H7 (cell line): ENCODE measurements at places on chromosomes 3 and 15. TPM values are rescaled to one million over a fixed set of nuclear protein-coding genes. Genes with fewer than 3 reads are reported as not detected.

TRAT1 gene
- total RNA-seq = not detected in 2 replicates

LRRC58 gene
- total RNA-seq = 16.6 and 25.0 TPM in 2 replicates

EPHA6 gene
- total RNA-seq = 0.66 and 1.0 TPM in 2 replicates

RCN2 gene
- total RNA-seq = 130 and 158 TPM in 2 replicates

DNA sequence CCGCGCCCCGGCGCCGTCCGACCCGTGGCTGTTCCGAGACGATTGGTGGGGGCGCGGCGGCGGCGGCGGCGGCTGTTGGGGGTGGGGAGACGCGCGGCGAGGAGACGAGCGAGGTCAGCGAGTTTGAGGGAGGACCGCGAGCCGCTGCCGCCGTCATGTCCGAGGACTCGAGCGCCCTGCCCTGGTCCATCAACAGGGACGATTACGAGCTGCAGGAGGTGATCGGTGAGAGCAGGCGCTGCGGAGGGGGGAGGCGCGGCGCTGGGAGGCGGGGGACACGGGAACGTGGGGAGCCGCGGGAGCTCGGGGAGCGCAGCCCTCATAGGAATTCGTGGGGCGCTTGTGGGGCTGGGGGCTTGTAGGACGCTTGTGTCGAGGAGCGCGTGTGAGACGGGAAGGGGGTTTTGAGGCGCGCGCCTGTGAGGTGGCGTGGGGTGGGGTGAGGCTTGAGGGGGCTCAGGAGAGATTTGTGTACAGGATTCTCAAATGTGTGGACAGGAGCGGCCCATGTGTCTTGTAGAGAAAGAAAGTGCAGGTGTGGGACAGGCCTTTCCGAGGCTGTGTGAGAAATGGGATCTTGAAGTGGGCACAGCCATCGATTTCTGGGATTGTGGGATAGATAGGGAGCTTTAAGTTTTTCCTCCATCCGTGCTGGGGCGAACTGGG lies 518 bp downstream of the OXSR1 start:
- peak; percentile 30 for DNase-seq

DNA sequence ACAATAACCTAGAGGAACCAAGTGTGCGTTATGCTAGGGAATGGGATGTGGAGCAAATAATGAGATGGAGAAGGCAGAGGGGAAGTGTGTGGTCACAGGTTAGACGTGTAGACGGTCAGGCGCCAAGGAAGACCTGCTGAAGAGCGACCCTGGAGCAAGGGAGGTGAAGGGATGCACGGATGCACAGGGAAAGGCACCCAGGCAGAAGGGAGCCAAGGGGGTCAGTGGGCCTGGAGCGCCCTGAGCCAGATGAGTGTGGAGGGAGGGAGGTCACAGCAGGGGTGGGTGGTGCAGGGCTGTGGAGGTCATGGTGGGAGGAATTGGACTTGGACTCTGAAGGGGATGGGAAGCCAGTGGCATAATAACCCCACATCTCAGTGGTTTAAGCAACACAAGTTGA lies 70.2 kb downstream of the SLC6A1 start:
- DNase-seq = no peak

GRCh38 chr3:58037141-58037910 lies 29.1 kb downstream of the FLNB start:
- DNase-seq = no peak

DNA sequence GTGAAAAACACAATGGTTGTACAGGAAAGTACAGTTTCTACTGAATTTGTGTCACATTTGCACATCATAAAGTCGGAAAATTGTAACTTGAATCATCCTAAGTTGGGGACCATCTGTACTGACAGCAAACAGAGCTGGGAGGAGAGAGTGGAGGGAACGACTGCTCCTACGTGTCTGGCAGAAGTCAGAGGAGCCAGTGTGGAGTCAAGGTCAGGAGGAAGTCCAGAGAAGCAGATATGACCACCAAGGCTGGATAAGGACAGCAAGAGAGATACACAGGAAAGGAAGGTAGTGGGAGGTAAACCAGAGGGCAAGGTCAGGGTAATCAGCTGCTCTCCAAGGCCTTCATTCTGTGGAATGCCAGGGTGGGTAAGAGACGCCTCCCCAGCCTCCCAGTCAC lies 2.7 kb upstream of the CILP start:
- no peak for DNase-seq

DNA sequence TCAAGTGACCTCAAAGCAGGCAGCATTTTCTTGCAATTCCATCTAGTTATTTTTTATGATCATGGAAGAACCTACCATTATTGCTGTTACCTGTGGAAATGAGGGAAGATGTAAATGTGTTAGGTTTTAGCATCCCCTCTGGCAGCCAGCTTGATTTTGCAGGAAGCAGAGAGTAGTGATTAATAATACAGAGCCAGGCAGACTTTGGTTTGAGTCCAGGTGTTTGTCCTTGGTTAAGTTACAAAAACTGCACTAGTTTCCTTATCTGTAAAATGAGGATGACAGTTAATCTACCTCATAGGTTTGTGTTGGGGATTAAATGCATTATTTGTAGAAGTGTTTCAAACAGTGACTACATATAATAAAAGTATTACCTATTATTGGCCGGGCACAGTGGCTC lies 6.7 kb upstream of the ZNF621 start:
- DNase-seq = no peak

DNA sequence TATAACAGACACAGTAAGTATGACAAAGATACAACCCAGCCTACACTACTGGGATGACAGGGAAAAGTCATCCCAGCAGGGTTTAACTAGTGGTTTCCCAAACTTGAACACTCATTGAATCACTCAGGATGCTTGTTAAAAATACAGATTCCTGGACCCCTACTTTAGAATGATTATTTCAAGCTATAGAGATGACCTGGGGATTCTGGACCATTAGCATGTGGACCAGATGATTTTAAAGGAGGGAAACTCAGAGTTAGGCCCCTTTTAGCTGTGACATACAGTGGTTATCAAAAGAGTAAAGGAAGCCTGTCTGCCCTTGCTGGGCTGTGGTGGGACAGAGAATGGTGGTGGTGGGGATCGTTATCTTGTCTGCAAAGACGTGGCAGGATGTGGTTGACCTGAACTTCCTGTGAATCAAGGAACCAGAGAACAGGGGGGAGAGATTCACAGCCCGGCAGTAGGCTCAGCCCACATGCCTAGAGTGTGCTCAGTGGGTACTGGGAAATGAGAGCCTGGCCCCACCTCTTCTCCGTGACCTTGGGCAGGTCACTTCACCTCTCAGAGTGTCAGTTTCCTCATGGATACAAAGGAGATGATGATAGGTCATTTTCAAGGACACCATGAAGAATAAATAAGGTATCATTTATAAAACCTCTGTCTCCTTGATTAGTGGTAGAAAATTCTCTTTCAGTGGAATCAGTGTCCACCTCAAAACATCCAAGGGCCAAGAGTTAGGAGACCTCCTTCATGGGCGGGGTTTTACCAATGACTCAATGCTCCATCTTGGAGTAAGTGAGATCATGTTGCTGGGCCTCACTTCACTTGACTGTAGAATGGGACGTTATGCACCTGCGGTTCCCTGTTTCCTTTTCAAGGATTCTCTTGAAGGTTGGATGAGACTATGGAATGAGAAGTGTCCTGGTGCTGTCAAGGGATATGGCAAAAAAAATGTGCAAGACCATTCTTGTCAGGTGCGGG lies 306.5 kb downstream of the RPLP1 start:
- DNase-seq = no peak

DNA sequence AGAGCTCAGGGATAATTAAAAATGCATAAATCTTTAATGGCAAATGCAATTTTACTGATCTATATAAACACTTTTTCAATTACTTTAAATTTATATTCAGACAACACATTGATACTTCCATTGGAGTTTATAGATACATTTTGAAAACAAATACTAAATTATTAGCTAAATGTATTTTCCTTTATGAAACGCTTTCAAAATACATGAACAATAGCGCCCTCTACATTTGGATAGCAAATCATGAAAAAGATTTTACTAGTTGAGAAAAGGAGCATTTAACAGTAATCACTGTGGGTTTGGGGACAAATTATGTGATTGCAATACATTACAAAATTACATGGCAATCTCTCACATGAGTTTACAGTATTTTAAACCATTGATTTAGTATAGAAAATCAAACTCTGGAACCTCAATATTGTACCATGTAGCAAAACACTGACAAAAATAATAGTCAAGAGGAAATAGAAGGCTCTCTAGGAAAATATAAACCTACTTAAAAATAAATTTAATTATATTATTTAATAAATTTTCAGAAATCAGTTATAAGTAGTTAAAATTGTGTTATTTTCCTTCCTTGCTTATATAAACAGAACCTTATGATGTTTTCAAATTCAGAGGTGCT lies 207.9 kb downstream of the ZIC1 start:
- DNase-seq = no peak

- DNase-seq = peak; percentile 85
Observed at GRCh38 chr3:9914559-9915253, 2.2 kb upstream of the IL17RC start.

DNA sequence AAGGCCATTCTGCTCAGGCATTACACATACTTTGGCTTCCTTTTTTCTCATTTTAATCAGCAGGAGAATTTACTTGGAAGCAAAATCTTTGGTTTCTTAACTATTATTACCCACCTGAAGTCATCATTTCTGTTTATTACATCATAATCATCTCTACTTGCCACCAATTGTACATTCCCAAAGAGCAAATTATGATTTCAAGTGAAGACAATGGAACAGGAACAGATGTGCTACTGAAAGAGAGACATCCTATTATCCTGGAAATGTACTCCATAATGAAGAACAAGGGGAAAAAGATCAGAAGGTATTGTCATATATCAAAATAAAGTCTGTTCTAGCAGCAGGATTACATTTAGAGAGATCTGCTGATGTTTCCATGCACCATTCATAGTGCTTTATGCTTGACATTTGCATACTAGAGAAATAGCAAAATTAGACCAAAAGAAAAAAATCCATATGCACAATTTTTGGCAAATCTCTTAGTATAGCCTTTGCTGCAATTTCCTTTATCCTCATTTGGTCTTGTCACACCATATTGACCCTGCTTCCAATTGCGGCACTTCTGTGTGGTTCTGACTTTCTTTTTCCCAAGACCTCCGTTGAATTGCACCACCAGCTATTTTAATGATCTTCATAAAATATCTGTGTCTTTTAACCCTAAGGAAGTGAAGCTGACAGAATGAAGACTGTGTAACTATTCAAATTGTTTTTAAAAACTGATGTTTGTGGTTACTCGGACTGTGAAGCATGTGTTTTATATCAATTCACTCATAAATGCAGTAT lies 683.8 kb downstream of the ZNF385D start:
- DNase-seq = no peak

DNA sequence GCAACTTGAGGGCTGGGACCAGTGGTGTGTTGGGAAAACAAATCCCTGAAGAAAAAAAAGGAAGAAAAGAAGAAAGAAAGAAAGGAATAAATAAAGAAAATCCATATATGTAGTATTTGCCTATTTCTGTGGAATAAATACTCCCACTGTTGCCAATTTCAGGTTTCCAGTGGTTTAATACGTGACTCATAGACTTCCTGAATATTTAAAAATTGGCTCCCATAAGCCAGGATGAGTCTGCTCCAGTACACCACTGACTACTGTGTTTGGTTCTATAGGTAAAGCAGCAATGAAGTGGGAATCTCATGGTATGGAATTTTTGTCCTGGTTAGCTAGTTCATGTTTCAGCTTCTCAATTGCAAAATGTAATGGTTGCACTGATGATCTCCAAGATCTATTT lies 31.6 kb downstream of the PYDC2 start:
- DNase-seq = no peak

GRCh38 chr3:158452334-158452733 lies 118.7 kb upstream of the MLF1 start:
- no peak for DNase-seq

- no peak for DNase-seq
Observed at GRCh38 chr3:71528816-71529215, 54.7 kb downstream of the FOXP1 start.
